ENCODE measurements at places on chromosomes 3 and 15. TPM values are rescaled to one million over a fixed set of nuclear protein-coding genes. Genes with fewer than 3 reads are reported as not detected.

ARNT2 gene
- total RNA-seq, result 2.3 TPM

CD200 gene
- 23.7 TPM for total RNA-seq

DNA sequence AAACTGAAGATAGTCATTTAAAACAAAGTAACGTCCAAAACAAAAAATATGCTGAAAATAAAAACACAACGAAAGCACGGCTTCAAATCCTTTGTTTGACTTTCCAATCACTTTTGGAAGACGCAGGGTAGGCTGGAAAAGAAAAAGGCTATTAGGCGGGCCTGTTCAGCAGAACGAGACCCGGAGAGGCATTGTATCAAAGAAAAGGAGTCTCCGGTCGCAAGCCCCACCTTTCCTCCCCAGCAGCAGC is 691 bp downstream of the SENP7 start:
- no peak for DNase-seq

GRCh38 chr3:61935814-61936213 is 374.4 kb downstream of the PTPRG start:
- no peak for DNase-seq

SLC28A1 gene
- 0.17 TPM for total RNA-seq

CDHR4 gene
- total RNA-seq, result 0.33 TPM

All from mammary epithelial cell (primary cell).